Substantia nigra (tissue), 51 donors: ENCODE measurements at places on chromosomes 6 and 20.

- DNase-seq, result no peak
Measured at GRCh38 chr6:162700966-162701365, 26.6 kb downstream of the PRKN start.

DNA sequence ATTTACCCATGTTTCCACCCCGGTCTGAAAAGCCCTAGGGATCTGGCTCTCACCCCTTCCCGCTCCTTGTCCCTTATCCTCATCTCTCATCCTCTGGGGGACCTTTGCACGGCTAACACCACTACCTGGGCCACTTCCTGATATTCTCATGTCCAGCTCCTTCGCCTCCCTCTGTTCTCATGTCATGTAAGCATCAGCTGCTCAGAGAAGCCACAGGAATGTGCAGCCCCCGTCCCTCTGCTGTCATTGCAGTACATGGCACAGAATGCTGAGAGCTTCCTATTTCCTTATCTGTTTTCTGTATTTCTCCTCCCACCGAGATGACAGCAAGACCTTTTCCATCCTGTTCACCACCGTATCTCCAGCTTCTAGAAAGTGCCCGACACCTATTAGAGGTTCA is 102.4 kb downstream of the MTHFD1L start:
- no peak for DNase-seq

DNA sequence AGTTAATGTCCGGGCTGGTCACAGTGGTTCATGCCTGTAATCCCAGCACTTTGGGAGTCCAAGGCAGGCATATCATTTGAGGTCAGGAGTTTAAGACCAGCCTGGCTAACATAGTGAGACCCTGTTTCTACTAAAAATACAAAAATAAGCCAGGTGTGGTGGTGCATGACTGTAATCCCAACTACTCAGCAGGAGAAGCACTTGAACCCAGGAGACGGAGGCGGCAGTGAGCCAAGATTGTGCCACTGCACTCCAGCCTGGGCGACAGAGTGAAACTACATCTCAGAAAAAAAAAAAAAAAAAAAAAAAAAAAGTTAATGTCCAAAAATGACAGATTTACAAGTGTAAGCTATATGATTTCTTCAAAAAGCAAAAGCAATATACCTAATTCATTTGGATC is 124.9 kb downstream of the CCDC170 start:
- DNase-seq, result no peak

- no peak for DNase-seq
Measured at GRCh38 chr6:41077536-41077935, 4.8 kb downstream of the NFYA start.

DNA sequence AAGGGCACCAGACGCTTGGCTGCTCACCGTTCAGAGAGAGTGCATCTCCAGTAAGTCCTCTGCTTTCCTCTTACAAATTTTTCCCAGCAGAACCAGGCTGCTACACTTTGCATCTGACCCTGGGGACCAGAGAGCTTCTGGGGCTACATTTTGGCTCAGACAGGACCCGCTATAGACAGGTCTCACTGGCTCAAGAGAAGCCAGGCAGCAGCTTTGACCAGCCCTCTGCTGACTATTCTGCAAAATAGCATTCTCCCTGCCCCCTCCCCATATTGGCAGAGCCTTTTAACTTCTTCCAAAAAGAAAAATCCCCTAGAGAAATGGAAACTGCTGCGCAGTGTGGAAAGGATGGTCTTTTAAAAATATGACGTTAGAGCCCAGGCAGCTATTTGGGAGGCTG is 37.2 kb downstream of the CPXM1 start:
- DNase-seq, result no peak

DNA sequence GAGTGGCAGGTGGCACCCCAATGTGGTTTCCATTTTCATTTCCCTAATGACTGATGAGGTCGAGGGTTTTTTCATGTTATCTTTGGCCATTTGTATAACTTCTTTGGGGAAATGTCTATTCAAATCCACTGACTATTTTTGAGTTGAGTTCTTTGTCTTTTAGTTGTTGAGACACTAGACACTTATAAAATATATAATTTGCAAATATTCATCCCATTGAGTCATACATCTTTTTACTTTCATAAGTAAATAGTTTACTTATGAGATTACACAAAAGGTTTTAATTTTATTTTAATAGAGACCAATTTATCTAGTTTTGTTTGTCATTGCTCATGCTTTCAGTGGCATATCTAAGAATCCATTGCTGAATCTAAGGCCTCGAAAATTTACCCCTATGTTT is 49.5 kb downstream of the THBS2 start:
- DNase-seq, result no peak

- DNase-seq, result no peak
Measured at GRCh38 chr6:27281569-27281968, 30.5 kb downstream of the POM121L2 start.

DNA sequence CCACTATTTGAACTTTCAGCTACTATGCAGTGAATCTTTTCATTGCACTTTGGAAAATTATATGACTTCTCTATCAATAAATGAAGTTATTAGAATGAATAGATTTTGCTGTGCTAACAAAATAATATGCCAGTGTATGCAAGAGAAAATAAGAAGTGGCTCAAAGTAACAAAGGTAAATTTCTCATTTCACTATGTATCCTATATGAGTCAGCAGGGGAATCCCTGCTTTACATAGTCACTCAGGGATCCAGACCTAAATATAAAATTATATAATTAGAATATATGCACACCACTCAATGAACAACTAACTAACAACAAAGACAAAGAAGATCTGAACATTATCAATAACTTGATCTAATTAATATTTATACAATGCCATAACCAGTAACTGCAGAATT is 390.8 kb upstream of the IRAK1BP1 start:
- DNase-seq, result no peak

DNA sequence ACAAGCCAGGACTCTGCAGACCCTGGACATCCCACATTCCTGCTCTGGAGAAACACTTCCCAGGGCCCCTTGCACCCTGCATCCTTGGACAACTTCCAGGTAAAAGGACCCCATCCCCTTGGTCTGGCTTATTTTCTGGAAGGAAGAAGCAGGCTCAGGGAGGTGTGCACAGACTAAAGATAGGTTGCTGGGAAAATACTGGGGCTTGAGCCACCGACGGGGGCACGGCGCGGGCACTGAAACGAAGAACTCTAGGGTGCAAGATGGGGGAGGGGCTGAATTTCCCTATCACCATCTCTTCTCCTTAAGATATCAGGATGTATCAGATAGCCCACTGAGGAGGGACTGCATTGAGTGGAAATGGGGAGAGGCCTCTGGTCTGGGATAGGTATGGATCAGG is 805 bp downstream of the FRS3 start:
- no peak for DNase-seq

- no peak for DNase-seq
Measured at GRCh38 chr6:157877573-157878438, 54.8 kb downstream of the SNX9 start.

DNA sequence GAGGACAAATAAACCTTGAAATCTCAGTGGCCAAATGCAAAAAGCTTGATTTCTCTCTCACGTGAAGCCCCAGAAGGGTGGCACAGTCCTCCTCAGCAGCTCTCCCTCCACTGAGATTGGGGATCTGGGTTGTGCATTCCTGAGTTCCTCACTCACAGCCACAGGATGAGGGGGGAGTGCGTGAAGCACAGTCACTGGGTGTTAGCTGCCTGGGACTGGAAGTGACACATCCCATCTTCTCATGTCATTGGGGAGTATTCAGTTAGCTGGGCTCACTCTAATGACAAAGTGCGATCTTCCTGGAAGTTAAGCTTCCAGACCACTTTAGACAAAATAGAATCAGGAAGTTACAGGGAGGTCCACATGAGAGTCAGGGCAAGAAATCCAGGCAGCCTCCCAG is 192.2 kb upstream of the LRFN2 start:
- no peak for DNase-seq

DNA sequence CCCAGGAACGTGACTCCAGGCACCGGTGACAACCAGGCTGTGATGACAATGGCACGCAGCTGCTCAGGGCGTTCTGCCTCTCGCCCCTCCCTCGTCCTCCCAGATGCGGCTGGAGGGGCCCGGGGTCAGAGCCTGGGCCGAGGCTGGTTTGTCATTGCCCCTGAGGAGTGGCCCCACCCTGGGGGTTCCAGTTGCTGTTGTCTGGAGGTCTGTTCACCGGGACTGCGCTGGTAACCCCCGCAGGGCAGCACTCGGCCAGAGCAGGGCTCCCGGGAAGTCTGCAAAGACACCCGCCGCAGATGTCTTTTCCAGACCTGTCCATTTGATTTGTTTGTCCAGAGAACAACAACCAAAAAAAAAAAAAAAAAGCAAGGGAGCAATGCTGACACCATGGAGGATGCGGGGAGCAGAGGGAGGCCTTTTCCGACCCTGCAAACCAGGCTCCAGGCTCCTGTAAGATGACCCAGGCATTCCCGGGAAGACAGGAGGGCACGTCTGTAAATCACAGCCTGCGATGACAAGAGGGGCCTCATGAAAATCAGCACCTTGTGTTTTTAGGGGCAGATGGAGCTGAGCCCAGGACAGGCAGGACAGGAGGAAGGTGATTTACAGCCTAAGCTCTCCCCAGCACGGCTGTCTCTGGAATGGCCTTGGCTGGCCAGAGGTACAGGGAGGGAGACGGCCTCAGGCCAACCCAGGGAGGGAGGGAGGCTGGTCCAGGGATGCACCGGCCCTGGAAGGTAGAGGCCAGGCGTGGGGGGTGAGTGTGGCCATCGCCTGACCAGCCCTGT is 189.3 kb downstream of the ERMARD start:
- no peak for DNase-seq

DNA sequence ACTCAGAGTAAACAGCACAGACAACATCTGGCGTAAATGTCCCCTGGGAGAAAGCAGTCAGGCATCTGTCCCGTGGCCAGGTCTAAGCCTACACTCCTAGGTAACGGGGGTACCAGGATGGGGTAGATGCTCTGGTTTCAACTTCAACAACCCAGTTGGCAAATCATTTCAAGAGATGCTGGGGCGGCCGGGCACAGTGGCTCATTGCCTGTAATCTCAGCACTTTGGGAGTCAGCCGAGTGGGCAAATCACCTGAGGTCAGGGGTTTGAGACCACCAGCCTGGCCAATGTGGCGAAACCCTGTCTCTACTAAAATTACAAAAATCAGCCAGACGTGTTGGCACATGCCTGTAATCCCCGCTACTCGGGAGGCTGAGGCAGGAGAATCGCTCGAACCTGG is 12.3 kb downstream of the PREX1 start:
- DNase-seq, result no peak

- no peak for DNase-seq
Measured at GRCh38 chr6:24614043-24614420, 32.0 kb downstream of the KIAA0319 start.

GRCh38 chr6:104227508-104227907 is 632.2 kb downstream of the HACE1 start:
- DNase-seq, result no peak

DNA sequence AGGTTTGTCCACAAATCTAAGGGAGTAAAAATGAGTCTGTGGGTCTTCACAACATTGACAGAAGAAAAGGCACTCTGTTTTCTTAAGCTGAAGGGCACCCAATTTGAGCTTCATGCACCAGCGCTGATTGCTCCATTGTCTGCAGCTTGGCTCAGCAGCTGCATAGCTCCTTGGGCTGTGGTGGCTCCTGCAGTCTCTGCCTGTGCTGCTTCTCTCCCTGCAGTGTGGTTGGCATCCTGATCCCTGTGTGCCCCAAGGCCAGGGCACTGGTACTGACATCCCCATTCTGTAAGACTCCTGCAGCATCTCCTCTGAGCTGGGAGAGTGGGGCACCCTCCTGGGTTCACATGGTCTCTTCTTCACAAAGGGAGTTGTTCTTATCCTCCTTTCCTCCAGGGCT is 83.2 kb upstream of the B3GAT2 start:
- no peak for DNase-seq

- DNase-seq, result no peak
Measured at GRCh38 chr6:111718326-111718725, 112.6 kb upstream of the TRAF3IP2 start.

GRCh38 chr20:37669062-37669772 is 24.6 kb upstream of the CTNNBL1 start:
- DNase-seq, result no peak
